H9 (cell line): ENCODE measurements at places on chromosomes 6 and 20.

DNA sequence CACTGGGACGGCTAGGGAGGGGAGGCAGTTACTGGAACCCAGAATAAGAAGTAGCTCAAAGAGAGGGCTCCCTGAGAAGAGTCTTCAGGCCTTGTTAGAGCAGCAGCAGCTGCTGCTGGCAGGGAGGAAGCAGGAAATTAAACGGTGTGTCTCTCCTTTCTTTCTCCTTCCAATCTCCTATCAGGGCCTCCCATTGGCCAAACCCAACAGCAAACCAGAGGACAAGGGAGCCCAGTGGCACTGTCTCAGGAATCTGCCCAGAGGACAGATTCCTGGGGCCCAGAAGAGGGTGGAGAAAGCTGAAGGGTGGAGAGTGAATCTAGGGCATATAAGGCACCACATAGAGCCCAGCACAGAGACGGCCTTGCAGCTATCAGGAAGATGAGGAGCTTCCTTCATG is 10.2 kb downstream of the BTN3A1 start:
- peak; percentile 49 for DNase-seq

DNA sequence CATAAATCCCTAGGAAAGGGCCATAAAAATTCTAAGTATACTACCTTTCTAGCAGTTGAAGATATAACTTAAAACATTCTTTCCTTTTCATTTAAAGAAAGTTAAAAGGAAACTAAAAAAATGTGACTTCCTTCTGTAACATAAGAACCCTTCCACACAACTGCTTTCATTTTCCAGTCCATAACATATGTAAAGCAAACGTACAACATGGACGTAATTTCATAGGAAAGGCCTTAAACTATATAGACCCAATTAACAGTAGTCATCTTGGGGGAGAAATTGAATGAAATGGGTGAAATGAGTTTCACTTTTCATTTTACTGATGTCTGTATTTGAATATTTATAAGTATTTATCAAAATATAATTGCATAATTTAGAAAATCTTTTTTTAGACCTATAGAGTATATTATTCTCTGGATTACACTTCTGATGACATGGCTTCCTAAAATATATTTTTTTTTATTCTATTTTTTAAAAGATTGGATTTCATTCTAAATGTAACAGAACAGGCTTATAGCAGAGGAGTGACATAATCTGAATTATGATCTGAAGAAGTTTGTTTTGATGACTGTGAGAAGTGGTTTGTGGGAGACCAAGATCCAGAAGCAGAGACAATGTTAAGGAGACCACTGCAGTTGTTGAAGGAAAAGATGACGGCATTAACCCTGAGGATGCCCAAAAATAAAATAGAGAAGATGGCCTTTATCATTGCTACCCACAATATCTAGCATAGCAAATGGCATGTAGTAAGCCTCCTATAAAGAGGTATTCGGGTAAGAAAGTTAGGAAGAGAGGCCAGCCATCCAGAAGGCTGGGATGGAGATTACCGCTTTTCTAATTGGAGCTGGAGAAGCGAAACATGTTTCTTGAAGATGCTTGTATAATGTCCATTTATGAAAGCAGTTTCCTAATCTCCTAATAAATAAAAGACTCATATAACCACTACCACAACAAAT is 260.4 kb downstream of the PTPRK start:
- no peak for DNase-seq

DNA sequence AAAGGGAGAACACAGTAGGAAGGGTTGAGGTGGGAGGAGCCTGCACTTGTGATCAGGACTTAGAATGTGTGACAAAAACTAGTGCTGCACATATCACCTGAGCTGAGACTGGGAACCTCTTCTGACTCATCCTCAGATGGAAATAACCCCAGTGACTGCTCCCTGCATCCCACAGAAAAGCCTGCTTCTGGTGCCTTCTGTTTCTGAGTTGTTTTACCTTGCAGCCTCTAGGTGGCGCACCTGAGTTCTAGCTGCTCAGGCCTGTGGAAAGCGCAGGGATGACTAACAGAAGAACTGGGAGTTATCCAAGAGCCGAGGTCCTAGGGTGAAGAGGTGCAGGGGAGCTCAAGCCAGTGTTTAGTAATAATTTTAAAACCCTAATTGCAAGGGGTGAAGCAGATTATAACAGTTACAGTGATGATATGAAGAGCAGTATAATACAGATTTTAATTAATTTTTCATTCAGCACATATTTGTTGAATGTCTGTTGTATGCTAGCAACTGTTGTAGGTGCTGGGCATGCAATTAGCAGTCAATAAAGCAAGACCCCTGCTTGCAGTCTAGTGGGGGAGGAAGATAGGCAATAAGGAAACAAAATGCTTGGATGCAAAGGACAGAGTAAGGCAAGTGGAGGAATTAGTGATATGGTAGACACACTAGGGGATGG is 302.5 kb downstream of the DHX35 start:
- peak; percentile 79 for DNase-seq

DNA sequence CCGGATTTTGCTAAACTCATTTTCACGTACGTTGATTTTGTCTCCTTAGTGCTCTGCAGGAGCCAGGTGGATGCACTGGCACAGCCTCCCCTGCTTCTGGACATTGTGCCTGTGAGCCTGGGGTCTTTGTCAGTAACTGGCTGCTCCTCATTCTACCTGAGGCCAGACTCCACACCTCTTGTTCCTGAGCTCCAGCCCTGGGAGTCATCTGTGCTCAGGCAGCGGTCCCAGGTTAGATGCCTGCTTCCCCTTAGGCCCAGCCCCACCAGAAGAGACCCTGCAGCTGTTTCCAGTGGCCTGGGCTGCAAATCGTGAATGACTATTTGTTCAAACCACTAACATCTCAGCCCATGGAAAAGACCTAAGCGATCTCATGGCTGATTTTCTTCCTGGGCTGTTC is 129.1 kb downstream of the ERMARD start:
- DNase-seq, result no peak

DNA sequence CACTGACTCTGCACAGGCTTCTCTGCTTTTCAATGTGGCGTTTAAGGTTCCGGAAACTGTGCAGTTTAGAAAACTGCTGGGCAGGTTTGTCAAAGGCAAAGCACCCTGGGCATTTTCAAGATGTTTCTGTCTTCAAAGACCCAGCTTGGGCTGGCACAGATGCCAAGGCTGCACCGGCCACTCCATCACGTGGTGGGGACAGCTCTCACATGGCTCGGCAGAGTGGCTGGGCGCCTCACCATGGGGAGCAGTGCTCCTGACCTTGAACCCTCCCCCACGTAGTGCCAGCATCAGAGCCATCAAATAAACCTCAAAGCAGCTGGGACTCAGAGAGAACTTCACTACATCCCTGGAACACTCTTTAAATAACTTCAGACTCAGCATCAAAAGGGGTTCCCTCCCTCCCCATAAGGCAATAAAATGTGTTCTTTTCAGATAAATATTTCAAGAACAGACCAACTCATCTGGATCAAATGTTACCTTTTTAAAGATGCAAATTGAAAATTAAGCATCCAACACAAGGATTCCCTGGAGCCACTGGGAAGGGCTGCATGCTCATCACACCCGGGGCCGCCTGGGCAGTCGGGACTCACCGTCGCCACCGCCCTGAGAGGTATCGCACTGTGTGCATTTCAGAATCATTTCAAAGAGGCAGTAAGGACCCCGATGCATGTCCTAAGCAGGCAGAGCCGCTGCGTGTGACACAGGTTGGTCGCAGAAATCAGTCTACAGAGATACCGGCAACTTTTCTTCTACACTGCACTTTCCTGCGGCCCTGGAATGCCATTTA is 157.1 kb downstream of the CDH4 start:
- no peak for DNase-seq

DNA sequence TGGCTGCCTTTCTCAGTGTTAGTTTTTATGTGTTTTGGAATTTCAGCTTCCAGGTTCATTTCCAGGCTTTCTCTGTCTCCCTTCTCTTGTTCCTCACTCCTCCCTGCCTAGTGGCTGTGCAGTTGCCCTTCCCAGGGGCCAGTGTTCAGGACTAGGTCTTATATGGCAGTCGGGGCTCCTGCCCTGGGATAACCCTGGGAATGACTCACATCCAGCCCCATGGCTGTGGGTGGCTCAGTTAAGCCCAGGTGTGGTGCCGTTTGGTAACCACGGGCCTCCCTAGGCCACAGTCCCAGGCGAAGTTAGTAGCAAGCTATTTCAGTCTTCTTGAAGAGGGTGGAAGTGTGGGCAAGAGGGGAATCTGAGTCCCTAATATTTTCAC is 57.4 kb upstream of the DDR1 start:
- no peak for DNase-seq

- no peak for DNase-seq
Measured at GRCh38 chr6:109787312-109787711, 96.2 kb downstream of the FIG4 start.

GRCh38 chr6:149385998-149386646 is 13.9 kb upstream of the SUMO4 start:
- no peak for DNase-seq

GRCh38 chr6:38146021-38146733 is 326.6 kb downstream of the ZFAND3 start:
- no peak for DNase-seq

DNA sequence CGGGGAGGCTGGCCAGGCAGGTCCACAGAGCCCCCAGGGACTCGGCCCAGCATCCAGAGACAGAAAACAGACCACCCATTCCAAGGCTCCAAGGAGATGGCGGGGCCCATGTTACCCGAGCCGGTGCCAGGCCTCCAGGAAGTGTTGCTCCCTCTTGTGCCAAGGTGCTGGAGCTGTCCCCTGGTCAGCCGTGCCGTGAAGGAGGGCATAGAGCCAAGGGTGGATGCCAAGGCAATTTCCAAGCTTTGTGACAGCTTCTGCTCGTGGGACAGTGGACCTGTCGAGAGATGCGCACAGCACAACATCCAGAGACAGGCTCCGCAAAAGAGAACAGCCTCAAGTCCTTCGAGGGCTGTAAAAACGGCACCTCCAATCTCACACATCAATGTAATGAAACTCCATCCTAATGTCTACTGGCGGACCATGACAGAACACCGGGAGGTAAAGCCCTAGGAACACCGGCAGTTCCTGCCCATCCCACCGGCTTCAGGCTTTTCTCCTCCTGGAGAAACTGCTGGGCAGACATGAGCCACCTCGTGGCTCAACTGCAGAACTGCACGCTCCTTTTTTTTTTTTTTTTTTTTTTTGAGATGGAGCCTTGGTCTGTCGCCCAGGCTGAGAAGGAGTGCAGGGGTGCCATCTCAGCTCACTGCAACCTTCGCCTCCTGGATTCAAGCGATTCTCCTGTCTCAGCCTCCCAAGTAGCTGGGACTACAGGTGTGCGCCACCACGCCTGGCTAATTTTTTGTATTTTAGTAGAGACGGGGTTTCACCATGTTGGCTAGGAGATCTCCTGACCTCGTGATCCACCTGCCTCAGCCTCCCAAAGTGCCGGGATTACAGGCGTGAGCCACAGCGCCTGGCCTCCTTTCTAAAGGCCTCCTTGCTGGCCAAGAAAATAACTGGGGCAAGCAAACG is 30.9 kb upstream of the AVP start:
- peak; percentile 73 for DNase-seq

DNA sequence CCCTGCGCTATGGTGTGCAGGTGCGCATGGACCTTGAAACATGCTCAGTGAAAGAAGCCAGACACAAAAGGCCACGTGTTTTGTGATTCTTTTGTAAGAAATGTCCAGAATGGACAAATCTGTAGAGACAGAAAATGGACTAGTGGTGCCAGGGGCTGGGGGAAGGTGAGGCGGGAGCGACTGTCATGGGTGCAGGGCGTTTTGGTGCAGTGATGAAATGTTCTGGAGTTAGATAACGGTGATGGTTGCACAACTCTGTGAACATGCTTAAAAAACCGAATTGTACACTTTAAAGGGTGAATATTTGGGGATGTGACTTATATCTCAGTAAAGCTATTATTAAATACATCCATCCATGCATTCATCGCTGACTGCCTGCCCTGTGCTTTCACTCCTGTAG is 31.7 kb upstream of the NTSR1 start:
- DNase-seq, result no peak

DNA sequence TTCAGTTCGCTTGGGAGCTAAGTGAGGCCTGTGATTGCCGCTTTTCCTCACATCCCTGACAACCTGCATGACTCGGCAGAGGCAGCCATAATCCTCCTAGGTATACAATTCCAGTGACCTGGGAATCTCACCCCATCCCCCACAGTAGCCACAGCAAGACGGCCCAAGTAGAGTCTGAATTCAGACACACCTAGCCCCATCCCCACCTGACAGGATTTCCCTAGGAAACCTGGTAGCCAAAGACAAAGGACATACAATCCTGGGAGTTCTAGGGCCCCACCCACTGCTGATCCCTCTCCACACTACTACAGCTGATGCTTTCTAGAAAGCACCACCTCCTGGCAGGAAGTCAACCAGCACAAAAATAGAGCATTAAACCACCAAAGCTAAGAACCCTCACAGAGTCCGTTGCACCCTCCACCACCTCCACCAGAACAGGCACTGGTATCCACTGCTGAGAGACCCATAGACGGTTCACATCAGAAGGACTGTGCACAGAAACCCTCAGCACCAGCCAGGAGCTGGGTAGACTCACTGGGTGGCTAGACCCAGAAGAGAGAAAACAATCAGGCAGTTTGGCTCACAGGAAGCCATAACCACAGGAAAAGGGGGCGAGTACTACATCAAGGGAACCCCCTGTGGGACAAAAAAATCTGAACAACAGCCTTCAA is 17.9 kb upstream of the RUNX2 start:
- peak; percentile 31 for DNase-seq

- no peak for DNase-seq
Measured at GRCh38 chr20:44582311-44583025, at the start of gene PKIG. Gene PKIG, plus strand, starts transcription at chr20:44582579. Its CDS starts 31,978 bp downstream, at chr20:44614557.

DNA sequence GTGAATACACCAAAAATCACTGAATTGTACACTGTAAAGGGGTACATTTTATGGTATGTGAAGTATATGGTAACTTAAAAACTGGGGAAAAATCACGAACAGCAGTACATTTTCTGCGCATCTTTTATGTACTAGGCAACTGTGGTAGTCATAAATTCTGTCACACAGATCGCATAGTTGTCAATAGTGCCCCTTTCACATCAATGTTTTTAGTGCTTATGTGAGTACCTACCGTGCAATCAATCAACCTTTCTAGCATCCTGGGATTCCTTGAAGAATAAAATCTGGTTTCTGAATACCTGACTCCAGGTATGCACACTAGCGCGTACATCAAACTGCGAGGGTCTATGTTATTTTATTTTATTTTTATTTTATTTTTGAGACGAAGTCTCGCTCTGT is 637 bp upstream of the RPF2 start:
- no peak for DNase-seq

- no peak for DNase-seq
Measured at GRCh38 chr6:156345700-156346099, 431.5 kb upstream of the ARID1B start.
